ENCODE measurements at places on chromosomes 5 and 9. TPM values are rescaled to one million over a fixed set of nuclear protein-coding genes. Genes with fewer than 3 reads are reported as not detected.

- DNase-seq, result no peak
These were observed 117.4 kb upstream of the RORB start for GRCh38 chr9:74379718-74380117.

DNA sequence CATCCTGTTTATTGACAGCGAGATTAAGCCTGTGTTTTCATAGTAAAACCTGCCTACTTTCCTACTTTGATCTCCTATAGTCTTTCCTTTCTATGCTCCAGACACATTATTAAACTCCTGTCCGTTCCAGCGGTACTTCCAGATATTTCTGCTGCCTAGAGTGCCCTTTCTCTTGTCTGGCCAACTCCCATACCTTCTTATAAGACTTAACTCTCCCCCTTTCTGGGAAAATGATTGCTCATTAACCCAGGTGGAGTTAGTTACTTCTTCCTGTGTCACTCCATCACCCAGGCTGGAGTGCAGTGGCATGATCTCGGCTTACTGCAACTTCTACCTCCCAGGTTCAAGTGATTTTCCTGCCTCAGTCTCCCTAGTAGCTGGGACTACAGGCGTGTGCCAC lies 33.1 kb downstream of the KDM4C start:
- no peak for DNase-seq

- no peak for DNase-seq
These were observed 11.0 kb upstream of the CCDC171 start for GRCh38 chr9:15541872-15542271.

- no peak for DNase-seq
These were observed 174.3 kb upstream of the PIK3R1 start for GRCh38 chr5:68041293-68041692.

The DRD1 gene
- polyA plus RNA-seq, result 2.3 TPM

- no peak for DNase-seq
These were observed 296.7 kb downstream of the ARL15 start for GRCh38 chr5:54013556-54014194.

The DOCK2 gene
- 5.8 TPM for polyA plus RNA-seq

The PCDHA12 gene
- 4.8 TPM for polyA plus RNA-seq

- no peak for DNase-seq
These were observed 478.6 kb downstream of the CCDC171 start for GRCh38 chr9:16031486-16031885.

The GZMA gene
- polyA plus RNA-seq, result 0.24 TPM

The TMEM252 gene
- 0.38 TPM for polyA plus RNA-seq

DNA sequence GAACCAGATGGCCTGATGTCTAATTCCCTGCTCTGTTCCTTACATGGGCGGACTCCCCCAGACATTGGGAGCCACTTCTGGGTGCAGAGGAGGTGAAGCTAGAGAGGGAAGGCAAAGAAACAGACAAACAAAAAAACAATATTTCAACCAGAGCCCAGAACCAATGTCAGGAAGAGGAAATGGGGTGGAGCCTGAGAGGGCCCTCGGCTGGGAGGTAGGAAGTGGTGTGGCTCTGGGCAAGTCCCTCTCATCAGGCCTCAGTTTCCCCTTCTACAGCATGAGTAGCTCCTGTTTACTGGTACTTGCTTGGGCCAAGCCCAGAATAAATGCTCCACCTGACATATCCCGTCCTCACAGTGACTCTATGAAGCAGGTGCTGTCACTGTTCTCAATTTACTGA lies 11.1 kb downstream of the SH2D3C start:
- no peak for DNase-seq

- no peak for DNase-seq
These were observed 26.4 kb downstream of the NOTCH1 start for GRCh38 chr9:136519263-136520052.

The ZFAND5 gene
- polyA plus RNA-seq, result 256 TPM

GRCh38 chr9:109230277-109230676 lies 63.2 kb upstream of the FRRS1L start:
- no peak for DNase-seq

The PRDM9 gene
- polyA plus RNA-seq, result not detected
